Activated CD8-positive, alpha-beta memory T cell treated with anti-CD3 and anti-CD28 coated beads, Interleukin-2, amount 50 U/mL, for 4 hours (primary cell): ENCODE measurements at places on chromosomes 5 and 9.

- no peak for DNase-seq
Measured at GRCh38 chr5:88748666-88749065, 134.3 kb downstream of the MEF2C start.

DNA sequence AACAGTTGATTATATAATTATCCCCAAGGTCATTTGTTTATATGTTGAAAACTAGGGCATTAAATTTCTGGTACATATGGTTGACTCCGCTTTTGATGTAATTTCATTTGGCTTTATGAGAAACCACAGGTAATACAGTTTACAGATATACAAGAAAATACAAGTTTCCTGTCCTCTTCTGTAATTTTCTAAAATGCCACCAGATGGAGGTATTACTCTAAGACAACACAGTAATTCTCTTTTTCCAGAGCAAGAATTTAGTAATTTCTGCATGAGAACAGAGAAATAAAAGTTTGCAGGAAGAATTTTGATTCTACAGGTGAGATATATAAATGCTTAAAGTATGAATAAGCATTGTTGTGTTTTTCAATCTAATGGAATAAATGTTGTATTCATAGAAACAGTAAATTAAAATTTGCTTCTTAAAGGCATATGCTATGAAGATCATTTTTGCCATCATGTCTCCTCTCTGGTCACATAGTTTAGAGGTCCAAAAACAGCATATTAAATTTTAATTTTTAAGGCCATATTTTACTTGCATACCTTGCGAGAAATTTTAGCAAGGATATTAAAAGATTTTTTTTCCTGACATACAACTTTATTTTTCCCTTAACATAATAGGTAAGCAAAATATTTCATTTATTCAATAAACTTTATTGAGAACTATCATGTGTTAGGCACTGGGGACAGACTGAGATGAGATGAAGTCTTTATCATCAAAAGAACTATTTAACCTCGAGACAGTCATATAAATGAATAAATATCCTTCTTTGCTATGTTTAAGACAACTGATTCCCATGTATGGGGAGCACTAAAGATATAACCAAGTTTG is 22.7 kb downstream of the CHD1 start:
- no peak for DNase-seq

DNA sequence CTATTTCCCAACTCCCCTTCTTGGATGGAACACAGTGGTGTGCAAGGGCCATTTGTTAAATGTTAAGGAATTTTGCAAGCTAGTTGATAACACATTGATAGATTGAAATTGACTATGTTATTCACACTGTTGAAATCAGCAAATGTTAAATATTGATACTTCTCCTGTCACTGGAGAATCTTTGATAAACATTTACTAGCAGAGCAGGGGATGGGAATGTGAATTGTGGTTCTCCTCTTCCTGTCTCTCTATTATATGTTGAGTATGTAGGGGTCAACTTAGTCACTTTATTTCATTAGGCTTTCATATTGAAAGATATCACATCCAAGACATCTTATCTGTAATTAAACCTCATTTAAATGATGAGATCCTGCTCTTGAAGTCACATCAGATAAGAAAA is 533.9 kb downstream of the TLR4 start:
- DNase-seq, result no peak

GRCh38 chr5:1546556-1546955 is 22.8 kb upstream of the LPCAT1 start:
- no peak for DNase-seq

- no peak for DNase-seq
Measured at GRCh38 chr5:141477815-141478214, 2.0 kb downstream of the PCDHGC3 start.

- DNase-seq, result no peak
Measured at GRCh38 chr9:91221332-91221731, 140.4 kb downstream of the AUH start.

DNA sequence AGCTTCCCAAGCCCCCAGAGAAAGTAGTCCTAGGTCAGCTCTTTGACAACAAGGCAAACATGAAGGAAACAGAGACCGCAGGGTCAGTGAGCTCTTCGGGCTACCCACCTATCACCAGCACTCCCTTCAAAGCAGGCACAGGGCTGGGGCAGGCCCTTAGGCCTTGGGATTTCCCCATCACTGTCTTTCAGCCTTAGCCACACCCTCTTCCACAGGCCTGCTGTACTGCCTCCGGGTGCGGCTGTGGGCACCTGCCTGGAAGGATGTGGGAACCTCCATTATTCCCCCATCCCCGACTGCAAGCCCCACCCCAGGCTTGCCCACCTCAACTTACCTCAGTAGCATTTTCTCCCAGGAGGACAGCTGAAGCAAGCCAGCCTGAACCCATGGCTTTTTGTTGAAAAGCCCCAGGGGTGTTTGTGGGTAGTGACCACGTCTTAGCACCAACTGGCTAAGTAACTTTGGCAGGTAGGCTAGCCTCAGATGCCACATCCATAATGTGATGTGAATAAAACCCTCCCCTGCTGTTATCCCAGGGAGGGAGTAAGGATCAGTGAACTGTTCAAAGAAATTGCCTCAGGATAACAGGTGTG is 100.2 kb downstream of the PIK3R1 start:
- peak; percentile 20 for DNase-seq

DNA sequence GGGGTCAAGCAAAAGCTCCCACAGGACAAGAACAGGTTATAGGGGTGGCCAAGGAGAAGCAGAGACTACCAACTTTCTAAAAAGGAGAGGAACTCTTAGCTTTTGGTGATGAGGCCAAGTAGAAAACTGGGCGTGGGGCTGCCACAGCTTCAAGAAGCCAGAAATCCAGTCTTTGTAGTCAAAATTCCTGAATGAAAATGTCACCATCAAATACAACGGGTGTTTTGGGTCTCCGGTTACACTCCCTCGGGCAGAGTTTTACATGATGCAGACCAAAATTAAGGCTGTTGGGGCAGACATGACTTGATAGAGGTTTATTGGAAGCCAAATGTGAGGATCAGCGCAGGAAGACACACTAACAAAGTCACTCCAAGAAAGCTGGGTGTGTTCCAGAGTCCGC is 29.4 kb upstream of the N4BP3 start:
- DNase-seq, result no peak

DNA sequence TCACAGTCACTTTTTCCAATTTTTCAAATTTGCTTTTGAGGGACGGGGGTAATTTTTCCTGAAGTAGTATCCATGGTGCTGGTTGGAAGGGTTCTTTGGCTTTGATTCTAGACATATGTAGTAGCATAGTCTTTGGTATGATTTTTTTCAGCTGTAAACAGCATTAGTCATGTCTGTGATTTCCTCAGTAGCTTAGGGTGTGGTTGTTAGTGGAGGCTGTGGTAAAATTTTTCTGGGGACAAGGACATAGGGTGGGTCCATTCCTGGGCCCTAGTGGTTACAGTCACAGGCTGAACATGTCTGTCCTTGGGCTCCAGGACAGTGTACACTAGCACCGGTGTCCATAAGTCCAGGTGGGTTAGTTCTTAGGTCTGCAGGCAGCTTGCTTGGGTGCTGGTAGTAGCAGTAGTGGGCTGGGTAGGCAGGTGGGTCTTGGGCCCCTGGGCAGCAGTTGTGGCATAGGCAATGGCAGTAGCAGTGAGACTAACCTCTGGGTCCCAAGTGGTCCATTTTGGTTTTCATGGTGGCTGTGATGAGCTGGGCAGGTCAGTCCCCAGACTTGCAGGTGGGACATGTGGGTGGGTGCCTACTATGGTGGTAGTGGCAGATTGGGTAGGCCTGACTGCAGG is 100.0 kb upstream of the CXCL14 start:
- no peak for DNase-seq

DNA sequence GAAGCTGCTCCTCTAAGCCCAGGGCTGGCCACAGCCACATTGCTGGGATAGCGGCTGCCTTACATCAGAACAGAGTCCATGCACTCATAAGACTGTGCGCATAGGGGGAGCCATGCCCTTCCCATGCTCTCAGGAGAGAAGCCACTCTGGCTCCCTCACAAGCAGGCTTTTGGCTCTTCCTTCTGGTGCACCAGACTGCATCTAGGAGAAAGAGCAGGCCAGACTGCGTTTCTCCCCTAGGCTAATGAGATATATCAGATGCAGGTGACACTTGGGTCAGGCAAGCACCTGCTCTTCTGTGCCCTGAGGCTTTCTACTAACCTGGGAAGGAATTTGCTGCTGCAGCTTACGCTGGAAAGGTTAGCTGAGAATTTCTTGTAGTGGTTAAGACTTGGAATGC is 43.2 kb upstream of the BRINP1 start:
- no peak for DNase-seq

DNA sequence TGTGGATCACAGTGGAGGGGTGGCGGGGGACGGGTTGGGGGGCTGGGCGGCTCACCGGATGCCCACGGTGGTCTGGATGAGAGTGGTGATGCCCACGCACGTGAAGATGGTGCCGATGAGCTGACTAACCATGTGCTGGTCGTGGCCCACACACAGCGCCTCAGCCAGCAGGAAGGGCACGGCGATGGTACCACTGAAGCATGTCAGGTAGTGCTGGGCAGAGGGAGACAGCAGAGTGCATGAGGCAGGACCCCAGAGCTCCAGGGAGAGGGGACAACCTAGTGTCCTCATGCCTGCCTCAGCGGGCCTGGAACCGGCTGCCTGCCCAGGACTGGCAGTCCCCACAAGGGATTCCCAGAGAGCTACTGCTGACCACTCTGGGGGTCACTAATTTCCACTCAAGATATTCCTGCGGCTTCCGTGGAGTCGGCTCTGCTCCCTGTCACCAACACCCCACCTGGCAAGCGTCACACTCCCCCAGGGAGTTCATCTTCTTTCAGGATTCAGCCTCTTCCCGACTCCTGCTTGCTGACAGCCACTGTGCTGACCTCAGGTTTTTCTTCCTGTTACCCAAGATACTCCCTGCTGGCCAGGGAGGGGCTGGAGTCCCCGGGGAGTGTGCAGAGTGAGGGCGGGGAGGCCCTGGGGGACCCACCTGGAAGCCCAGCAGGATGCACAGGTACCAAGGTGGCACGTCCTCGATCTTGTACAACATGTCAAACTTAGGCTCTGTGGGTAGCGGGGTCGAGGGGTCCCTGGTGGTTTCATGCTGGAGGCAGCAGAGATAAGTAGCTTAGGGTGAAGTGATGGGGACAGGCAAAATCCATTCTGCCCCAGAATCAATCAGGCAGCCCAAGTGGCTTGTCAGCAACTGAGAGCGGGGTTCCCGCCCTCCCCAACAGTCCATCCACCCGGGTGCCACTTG is 998 bp downstream of the SLC23A1 start:
- DNase-seq, result no peak

GRCh38 chr5:57937501-57938173 is 455.0 kb upstream of the ACTBL2 start:
- no peak for DNase-seq

GRCh38 chr9:131049829-131050715 is 41.1 kb downstream of the LAMC3 start:
- DNase-seq, result no peak

GRCh38 chr5:108953940-108954339 is 206.2 kb downstream of the FER start:
- DNase-seq, result no peak

- DNase-seq, result no peak
Measured at GRCh38 chr9:79604149-79604548, 32.4 kb downstream of the TLE4 start.

DNA sequence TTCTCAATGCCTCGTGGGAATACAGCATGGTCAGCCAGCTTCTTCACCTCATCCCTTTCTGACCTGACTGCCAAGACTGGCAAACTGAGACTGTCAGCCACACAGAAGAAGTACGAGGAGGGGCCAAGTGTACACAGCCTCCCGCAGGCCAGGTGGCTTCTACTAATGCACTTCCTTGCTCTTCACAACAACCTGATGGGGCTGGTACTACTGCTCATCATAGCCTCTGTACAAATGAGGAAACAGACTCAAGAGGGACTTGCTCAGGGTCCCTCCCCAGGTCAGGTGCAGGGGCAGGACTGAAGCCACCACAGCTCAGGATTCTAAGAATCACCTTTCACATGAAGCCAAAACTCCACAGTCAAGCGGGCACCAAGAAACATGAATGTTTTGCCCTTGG is 21.3 kb downstream of the NIPAL4 start:
- DNase-seq, result no peak

GRCh38 chr9:94586316-94586715 is 7.3 kb downstream of the FBP2 start:
- no peak for DNase-seq

DNA sequence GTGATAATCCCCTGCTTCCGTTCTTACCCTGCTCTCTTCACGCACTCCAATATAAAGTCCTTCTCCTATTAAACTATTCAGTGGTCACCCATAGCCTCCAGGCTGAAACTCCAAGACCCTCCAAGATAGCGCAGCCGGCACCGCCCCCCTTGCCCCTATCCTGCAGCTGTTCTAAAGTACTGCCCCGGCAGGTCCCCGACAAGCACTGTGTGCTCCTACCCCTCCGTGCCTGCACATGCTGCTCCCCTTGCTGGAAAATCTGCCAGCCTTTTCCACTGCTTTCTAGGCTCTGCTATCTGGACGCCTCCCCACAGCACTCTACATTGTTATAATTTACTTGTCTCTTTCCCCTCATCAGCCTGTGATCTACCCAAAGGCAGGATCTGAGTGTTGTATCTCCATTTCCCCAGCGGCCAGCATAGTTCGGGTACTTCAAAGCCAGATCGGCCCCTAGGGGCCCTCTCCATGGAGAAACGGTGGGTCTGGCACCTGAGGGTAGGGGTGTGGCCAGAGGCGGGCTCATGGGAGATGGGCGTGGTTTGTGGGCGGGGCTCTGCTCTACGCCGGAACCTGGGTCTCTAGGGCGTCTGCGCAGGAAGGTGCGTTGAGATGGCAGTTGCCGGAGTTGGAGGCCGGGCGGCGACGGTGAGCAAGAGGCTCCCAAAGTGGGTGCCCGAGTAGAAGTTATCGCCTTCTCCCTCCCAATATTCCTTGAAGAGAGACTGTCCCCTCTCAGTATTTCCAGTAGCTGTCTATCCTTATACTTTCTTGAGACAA is 83.5 kb upstream of the RUSC2 start:
- DNase-seq, result peak; percentile 32

DNA sequence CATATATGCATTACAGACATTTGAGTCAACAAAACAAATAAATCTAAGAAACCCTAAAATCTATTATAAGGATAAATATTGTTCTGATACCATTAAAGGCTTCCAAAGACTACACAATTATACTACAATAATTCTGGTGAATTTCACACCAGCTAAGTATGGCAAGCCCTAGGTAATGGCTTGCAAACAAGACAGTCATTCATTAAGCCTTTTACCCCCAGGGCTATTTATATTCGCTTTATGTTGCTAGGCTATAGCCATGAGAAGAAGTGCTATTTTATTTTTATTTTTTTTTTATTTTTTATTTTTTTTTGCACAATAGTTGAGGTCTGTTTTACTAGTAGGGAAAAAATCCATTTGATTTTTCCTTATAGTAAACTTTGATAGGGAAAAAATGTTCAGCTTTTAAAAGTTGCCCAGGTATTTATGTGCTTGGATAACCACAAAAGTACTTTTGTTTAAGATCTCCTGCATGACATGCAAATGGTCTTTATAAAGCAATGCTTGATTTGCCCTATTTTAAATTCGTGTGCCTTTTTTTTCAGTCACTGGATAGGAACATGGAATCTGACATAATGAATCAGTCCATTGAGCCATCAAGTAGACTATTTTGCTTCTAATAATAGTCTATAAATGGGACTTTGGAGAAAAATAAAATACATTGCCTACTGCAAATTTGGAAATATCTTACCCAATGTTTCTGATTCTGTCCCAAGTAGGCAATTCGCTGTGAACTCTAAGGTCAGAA is 946.3 kb upstream of the COX7C start:
- no peak for DNase-seq
